ENCODE measurements at places on chromosomes 11 and 22.
A peak's percentile ranks its signal among the peaks of the same experiment; 100 is the strongest.

DNA sequence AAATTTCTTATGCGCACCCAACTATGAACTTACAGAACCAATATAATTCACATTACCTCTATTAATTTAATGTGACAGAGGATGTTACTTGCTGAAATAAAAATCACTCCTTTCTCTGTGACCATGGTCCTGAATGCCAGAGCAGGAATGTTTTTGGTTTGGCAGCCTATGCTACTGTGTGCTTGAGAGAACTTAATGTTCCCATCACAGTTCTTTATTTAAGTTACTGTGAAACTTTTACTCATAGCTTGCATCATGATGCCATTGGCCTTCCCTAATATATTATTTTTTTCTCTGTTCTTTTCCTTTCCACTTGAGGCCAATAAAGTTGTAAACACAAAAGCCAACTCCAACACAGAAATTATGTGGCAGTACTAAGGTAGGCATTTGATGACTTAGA is 142.2 kb downstream of the FAM76B start:
- no peak for DNase-seq

DNA sequence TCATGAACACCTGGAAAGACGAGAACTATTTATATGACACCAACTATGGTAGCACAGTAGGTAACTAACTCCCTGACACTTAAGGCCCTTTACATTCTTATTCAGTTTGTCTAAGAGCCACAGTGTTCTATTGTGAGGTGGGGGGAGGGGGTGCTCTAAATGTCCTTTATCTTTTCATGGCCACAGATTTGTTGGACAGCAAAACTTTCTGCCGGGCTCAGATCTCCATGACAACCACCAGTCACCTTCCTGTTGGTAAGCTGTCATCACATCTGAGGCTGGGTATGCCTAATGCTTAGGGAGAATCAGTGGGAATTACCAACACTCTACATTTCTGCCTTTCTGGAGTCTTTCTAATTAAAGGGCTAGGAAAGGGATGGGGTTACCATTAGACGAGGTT is 30.7 kb downstream of the EHF start:
- no peak for DNase-seq

GRCh38 chr22:24954114-24954463 is 1.6 kb downstream of the KIAA1671 start:
- peak; percentile 48 for DNase-seq

- peak; percentile 31 for DNase-seq
Observed at GRCh38 chr11:120662071-120662676, 150.6 kb downstream of the GRIK4 start.

GRCh38 chr11:1690167-1691025 is 6.6 kb upstream of the KRTAP5-6 start:
- DNase-seq = no peak

DNA sequence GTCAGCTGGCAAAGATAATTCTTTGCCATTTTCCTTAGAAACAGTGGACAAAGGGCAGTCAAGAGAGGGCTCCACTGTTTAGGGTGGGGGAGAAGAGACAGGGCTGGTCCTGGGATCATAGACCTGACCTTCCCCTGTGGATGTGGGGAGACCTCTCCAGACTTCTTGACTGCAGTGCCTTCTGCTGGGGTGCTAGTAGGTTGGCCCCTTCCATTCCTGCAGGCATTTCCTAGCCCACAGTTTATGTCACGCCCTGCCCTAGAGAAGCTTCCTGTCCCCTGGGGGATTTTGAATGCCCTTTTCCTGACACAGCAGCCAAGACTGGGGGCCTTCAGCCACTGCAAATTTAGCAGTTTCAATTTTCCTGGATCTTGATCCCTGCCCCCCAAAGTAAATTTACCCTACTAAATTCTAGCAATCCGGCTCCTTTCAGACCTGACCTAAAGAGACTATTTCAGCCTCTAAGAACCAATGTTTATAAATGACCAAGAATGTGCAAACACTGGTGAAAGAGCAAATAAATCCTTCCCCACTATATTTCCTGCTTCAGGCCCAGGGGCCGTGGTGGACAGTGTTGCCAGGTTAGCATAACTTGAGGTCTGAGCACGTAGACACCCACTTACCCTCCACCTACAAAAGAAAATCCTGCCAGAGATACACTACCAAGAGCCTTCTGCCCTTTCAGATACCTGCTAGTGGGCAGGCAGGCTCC is 58.4 kb downstream of the PPFIBP2 start:
- DNase-seq = peak; percentile 57

GRCh38 chr11:66039765-66040164 is 9.2 kb downstream of the GAL3ST3 start:
- DNase-seq = no peak

- DNase-seq = no peak
Observed at GRCh38 chr11:86251345-86251744, 6.8 kb downstream of the EED start.

- no peak for DNase-seq
Observed at GRCh38 chr11:105780781-105781525, 171.1 kb downstream of the GRIA4 start.

GRCh38 chr11:91100427-91100826 is 877.6 kb upstream of the CHORDC1 start:
- DNase-seq = no peak

- no peak for DNase-seq
Observed at GRCh38 chr11:1762537-1763302, 1.0 kb downstream of the CTSD start.

GRCh38 chr11:102390667-102391465 is 43.9 kb downstream of the BIRC2 start:
- peak; percentile 89 for DNase-seq

DNA sequence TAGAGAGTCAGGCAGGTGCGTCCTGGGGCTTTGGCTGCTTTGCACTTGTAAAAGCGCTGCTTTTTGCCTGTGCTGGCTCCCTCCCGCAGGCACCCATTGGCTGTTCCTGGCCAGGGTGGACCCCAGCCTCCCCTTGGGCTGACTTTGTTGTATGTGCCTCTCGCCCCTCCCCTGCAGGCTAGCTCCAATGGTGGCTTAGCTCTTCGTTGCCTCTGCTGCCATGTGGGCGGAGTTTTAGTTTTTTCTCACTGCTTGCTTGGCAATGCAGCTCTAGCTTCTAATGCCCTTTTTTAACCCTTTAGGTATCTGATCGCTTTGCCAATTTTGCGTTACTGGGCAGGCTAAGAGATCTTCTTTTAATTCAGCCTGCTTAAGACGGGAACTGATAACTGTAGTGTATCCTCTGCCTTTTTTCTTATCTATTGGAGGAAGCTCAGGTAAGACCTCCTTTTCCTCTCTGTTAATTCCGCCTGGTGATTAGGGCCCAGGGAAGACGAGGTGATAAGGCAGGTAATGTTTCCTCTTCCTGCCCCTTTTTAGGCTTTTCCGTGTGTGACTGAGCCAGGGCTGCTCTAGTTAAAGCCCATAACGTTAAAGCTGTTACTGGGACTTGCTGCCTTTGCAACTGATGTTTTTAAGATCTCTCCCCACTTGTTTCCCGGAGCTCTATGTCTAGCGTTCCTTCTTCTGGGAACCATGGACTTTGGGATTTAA is 11.7 kb upstream of the GLYATL1 start:
- peak; percentile 86 for DNase-seq

GRCh38 chr11:47099214-47099917 is 77.3 kb downstream of the ARFGAP2 start:
- no peak for DNase-seq

- no peak for DNase-seq
Observed at GRCh38 chr22:40021401-40022000, 26.7 kb downstream of the FAM83F start.

GRCh38 chr22:31347251-31348008 is 1.3 kb upstream of the PATZ1 start:
- peak; percentile 63 for DNase-seq

DNA sequence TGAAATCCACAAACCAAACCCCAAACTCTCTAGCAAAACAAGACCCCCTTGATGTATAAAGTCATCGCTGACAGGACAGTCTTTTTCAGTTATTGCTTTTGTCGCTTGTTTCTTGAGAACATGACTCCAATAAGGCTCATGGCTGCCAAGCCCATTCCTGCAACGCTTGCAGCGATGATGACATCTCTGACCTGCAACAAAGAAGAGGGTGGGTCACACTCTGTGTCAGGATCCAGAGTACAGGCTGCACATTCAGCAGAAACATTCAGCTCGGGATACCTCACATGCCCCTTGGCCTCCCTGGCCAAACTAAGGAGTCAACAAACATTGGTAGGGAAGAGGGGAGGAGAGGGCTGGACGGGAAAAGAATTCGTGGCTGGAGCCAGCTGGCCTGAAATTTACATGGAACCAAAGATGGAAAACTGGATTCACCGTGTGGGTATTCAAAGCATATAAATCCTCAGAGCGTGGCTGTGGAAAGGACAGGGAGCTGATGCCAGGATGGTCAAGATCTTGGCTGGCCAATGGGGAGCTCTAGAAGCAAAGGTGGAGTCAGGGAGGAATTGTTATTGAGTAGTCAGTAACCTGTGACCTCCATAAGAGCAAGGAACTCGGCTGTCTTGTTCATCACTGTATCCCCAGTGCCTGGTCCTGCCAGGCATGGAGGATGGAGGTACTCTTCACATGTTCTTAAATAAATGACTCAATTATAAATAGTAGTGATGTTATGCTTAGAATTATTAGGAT is 11.8 kb upstream of the PLAAT2 start:
- DNase-seq = peak; percentile 79

GRCh38 chr11:95524314-95525036 is 265.1 kb downstream of the FAM76B start:
- DNase-seq = no peak

DNA sequence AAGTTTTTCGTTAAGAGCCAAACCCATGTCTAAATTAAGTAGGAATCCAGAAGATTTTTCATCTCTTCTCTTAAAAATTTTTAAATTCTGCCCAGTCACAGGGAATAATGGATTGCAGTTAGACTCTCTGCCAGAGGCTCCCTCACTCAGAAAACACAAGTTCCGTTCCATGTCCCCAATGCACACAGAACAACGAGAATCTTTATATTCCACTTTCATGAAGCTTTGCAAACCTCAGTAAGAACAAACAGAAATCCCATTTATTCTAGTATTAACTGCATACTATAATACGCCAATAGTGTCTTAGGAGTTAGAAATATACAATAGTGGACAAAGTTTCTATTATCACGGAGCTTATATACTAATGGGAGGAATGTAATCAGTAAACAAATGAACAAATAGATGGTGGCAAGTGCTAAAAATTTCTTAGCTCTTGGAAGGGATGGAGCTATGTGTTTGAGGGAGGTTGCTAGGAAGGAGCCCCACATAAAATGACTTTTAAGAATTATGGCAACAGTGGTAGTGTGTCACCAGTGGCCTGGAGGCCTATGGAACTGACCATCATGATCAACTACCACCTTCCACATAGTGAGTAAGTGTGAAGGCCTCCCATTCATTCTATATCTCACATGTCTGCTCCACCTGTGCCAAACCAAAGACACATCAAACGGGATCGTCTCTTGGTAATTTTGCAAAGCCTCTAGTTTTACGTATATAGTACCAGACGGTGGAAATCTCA is 24.9 kb downstream of the PICALM start:
- DNase-seq = no peak

GRCh38 chr11:75639762-75640181 is 29.1 kb downstream of the MAP6 start:
- no peak for DNase-seq

DNA sequence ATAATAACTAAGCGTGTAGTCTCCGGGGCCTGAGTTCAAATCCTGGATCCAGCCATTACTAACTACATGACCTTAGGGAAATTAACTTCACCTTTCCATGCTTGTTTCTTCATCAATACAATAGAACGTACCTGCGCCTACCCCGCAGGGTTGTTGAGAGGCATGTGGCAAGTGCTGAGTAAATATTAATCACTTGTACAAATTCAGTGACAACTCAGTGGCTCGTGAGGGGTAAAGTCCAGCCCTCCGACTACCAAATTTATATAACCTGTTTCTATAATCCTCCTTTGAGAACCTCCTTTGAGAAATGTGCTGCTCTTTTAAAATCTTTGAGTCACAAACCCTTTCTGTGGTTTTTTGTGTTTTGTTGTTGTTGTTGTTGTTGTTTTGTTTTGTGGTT is 49.8 kb downstream of the FEZ1 start:
- no peak for DNase-seq

- no peak for DNase-seq
Observed at GRCh38 chr22:39712751-39713525, 142.4 kb downstream of the CACNA1I start.

DNA sequence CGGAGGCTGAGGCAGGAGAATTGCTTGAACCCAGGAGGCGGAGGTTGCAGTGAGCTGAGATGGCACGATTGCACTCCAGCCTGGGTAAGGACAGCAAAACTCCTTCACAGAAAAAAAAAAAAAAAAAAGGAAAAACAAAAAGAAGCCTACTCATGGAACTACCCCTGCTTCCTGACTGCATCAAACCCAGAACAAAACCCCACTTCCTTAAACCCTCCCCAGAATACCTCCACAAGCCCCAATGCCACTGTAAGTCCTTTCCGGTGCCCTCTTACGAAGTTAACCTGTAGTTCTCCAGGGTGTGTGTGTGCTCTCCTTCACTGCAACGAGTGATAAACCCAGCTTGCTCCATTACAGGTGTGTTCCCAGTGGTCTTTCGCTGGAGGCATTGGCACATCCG is 8.6 kb upstream of the TOLLIP start:
- DNase-seq = no peak

DNA sequence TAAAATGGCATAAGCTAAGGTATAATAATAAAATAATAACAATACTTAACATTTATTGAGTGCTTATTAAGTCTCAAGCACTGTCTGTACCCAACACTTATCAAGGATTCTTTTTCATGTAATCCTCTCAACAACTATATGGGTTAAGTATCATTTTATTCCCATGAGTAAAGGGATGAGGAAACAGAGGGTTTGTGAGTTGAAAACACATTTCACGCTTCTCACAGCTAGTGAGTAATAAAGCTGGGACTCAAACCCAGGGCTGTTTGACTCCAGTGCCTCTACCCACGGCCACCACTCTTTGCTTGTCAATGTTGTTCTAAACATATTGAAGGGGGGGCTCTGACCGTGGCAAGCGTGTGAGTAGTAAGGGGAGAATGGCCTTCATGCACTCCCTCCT is 8.7 kb downstream of the CD3E start:
- DNase-seq = no peak

DNA sequence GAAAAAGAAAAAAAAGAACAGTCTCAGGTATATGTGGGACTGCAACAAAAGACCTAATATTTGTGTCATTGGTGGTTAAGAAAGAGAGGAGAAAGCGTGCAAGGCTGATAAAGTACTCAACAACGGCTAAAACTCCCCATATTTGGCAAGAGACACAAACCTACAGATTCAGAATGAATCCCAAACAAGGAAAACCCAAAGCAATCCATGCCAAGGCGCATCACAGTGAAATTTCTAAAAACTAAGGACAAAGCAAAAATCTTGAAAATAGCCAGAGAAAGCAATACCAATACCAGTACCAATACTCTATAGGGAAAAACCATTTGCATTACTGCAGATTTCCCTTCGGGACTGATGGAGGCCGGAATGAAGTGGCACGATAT is 32.4 kb upstream of the SEPTIN5 start:
- DNase-seq = no peak

DNA sequence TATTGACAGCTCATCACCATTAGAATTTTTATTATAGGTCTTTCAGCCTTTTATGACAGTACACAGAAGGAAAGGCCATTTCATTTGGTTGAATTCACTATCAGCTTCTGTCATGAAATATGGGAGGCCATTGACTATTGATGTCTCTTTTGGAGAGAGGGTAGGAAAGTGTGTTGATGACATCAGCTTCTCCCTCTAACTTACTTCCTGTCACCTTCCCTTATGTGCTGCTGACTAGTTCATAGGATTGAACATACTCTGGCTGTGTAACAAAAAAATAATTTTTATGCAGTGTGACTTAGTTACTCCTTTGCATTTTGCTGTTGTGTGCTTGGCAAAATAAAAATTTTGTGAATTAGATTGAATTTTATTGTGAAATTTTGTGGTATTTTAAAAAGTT is 769.2 kb downstream of the METTL15 start:
- no peak for DNase-seq

- DNase-seq = no peak
Observed at GRCh38 chr11:62592146-62592815, 958 bp upstream of the TUT1 start.

All from Caco-2 (cell line).